ENCODE measurements at places on chromosomes 16 and 17.

GRCh38 chr17:82449883-82450356 lies 632 bp downstream of the CYBC1 start:
- DNase-seq, result no peak

GRCh38 chr17:78359321-78359996 lies 418 bp downstream of the SOCS3 start:
- DNase-seq, result peak; percentile 60

GRCh38 chr16:49681217-49681883 lies 174.6 kb downstream of the ZNF423 start:
- no peak for DNase-seq

DNA sequence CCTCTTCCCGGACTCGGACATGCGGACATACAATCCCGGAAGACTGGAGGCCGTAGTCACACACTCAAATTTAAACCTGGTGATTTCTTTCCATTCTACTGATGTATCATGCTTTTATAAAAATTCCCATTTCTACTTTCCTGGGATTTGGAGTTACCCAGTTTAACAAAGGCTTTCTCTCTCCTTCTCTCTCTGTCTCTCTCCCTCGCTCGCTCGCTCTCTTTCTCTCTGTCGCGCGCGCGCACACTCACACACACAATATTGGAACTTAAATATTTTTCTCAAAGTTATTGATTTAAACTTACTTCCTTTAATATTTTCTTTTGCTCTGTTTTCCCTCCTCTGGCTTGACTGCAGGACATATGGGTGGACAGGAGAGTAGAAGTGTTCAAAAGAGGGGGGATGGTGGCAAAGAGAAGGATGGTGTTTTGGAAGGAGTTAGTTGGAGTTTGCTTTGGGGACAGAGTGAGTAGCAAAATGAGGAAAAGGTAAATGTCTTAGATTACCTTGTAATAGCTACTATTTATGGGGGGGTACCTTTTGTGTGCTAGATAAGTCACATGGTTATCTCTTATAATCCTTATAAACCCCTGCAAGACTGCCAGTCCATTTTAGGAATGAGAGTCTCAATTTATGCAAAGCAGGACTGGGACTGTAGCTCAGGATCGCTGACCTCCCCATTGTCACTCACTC lies 878 bp upstream of the TRIM25 start:
- DNase-seq, result no peak

Data from NCI-H526 (cell line).